ENCODE measurements at places on chromosomes 2 and 18. TPM values are rescaled to one million over a fixed set of nuclear protein-coding genes. Genes with fewer than 3 reads are reported as not detected.
A peak's percentile ranks its signal among the peaks of the same experiment; 100 is the strongest.

The GLB1L gene
- total RNA-seq: 15.8 TPM

The HOXD3 gene
- total RNA-seq: not detected

GRCh38 chr2:207869784-207870778, 100.4 kb upstream of the FZD5 start:
- peak; percentile 36 for DNase-seq

- no peak for DNase-seq
These were observed 52.0 kb downstream of the ARL4C start for GRCh38 chr2:234444893-234445292.

GRCh38 chr2:203994735-203995134, 58.2 kb downstream of the ICOS start:
- DNase-seq: no peak

- DNase-seq: no peak
These were observed 3.3 kb upstream of the WDR75 start for GRCh38 chr2:189437926-189438325.

All from NCI-H460 (cell line).